ENCODE measurements at places on chromosomes 5 and 9.

GRCh38 chr5:181205761-181206649 lies 1.0 kb upstream of the TRIM7 start:
- peak; percentile 55 for DNase-seq

- DNase-seq = no peak
Observed at GRCh38 chr9:21750021-21750735, 52.3 kb upstream of the MTAP start.

DNA sequence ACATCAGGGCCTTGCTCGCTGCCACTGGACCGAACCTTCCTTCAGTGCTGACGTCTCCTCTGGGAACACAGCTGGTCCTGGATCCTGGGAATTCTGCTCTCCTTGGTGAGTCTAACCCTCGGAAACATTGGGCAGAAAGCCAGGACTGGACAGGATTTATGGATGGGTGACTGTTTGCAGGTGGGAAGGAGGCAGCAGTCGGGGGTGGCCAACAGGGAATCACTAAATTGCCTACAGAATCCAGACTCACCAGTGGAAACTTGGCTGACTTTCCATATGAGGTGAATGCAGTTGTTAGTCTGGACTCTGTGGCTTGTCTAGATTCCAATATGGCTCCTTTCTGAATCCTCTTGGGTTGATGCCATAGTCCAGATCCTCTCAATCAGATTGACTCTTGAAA lies 203.1 kb downstream of the SAXO1 start:
- DNase-seq = no peak

GRCh38 chr5:152606776-152607364 lies 201.8 kb upstream of the NMUR2 start:
- DNase-seq = no peak

DNA sequence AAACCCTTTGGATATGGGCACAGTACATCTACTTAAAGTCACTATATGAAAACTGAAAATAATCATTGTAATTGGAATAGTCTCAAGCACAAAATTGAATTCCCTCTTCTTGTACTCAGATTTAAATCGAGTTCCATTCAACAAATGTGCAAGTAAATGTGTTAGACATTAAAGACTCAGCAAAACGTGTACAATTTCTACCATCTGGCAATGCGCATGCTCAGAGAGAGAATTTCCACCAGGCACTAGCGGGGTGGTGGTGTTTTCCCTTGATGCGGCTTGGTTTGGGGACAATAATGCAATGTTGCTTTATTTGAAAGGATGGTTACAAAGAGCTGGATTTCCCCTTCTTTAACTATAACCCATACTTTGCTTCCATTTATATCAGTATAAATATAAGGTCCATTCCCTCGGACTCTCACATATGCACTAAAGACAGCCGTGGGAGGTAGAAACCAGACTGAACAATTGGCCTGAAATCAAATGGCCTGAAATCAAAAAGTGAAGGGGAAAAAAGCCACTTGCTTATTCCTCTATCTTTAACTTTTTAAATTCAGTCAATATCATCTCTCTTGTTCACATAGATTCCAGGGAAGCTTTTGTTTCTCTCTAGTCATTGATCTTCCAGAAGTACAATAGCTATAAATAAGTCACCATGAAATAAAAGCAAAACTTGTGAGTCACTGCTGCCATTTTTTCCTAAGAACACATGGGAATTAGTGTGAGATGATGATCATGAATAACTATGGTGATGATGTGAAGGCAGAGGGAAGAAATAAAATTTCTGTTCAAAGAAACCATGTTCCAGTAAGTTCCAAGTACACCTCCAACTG lies 59.2 kb downstream of the ADAMTS12 start:
- no peak for DNase-seq

GRCh38 chr9:73370053-73370452 lies 218.4 kb downstream of the ANXA1 start:
- DNase-seq = no peak

DNA sequence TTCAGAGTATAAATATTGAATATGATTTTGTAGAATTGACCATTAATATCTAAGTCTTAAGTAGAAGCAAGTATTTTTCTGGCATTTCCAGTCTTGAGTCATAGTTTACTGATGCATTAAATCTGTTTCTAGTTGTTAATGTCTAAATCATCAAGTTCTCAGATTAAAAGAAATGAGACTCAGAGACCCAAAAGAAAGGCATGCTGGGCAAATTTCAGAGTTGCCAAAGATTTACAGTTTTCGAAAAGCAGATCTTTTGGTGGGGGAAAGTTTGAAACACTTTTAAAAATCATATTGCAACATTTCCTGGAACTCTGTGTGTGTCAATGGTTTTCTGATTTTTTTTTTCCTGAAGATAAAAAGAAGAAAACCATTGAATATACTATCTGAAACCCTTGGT lies 60.9 kb downstream of the ANKRD55 start:
- DNase-seq = no peak

- DNase-seq = no peak
Observed at GRCh38 chr5:131067636-131068035, 97.4 kb downstream of the HINT1 start.

- DNase-seq = no peak
Observed at GRCh38 chr5:152527358-152528052, 122.4 kb upstream of the NMUR2 start.

DNA sequence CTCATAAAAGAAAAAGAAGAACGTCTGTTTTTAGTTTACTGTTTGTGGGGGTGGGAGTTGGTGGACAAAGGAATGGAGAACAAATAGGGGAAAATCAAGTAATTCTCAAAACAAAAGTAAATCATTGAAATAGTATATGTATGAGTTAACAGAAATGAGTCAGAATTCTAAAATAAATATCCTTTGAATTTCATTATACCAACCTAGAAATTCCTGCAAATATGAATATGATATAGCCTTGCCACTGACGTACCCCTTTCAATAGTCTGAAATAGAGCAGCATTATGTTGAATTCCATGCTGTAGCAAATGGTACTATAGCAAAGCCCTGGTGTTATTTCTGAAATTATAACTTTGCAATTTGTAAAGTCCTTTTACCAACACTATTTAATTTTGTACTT lies 29.6 kb upstream of the DTWD2 start:
- no peak for DNase-seq

DNA sequence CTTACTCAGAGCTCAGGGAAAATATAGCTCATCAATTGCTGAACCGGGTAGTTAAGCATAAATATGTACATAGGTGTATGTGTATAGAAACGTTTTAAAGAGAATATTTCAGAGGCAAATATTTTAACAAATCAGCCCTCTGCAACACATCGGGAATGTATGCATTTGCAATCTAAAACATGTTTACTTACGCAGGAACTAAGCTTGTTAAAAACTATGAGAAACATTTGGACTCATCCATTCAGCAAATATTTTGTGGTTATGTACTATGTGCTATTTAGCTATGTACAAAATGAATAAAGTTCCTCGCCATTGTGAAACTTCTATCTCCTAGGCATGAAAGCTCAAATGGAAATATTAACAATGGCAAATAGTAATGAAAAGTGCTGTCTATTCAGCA lies 469.9 kb downstream of the ARHGEF28 start:
- DNase-seq = no peak

GRCh38 chr9:137688725-137689124 lies 69.9 kb downstream of the EHMT1 start:
- DNase-seq = no peak

DNA sequence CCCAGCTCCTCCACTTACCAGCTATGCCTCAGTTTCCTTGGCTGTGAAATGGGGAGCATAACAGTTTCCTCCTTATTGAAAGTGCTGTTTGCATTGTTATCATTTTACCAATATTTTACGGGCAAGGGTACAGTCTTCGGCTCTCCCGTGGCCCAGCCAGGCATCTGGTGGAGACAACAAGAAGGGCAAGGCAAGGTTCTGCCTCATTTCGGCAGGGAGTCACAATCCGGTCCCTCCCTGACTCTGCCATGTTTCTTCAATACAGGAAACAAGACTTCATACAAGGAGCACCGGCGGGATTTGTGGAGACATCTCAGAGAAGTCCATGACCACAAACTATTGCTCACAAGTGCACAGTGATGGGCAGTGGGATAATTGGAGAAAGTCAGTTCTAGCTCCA lies 174.0 kb downstream of the FGF18 start:
- DNase-seq = no peak

GRCh38 chr5:92836855-92837755 lies 743.9 kb downstream of the NR2F1-AS1 start:
- no peak for DNase-seq

DNA sequence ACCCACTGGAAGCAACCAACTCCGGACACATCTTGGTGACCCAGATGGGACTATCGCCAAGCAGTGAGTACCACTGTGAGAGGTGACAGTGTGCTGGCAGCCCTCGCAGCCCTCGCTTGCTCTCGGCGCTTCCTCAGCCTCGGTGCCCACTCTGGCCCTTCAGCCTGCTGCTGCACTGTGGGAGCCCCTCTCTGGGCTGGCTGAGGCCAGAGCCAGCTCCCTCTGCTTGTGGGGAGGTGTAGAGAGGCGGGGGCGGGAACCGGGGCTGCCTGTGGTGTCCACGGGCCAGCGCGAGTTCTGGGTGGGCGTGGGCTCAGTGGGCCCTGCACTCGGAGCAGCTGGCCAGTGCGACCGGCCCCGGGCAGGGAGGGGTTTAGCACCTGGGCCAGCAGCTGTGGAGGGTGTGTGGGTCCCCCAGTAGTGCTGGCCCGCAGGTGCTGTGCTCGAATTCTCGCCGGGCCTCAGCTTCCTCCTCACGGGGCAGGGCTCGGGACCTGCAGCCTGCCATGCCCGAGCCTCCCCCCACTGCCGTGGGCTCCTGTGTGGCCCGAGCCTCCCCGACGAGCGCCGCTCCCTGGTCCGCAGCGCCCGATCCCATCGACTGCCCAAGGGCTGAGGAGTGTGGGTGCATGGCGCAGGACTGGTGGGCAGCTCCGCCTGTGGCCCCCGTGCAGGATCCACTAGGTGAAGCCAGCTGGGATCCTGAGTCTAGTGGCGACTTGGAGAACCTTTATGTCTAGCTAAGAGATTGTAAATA lies 78.5 kb upstream of the PLPP1 start:
- DNase-seq = no peak

DNA sequence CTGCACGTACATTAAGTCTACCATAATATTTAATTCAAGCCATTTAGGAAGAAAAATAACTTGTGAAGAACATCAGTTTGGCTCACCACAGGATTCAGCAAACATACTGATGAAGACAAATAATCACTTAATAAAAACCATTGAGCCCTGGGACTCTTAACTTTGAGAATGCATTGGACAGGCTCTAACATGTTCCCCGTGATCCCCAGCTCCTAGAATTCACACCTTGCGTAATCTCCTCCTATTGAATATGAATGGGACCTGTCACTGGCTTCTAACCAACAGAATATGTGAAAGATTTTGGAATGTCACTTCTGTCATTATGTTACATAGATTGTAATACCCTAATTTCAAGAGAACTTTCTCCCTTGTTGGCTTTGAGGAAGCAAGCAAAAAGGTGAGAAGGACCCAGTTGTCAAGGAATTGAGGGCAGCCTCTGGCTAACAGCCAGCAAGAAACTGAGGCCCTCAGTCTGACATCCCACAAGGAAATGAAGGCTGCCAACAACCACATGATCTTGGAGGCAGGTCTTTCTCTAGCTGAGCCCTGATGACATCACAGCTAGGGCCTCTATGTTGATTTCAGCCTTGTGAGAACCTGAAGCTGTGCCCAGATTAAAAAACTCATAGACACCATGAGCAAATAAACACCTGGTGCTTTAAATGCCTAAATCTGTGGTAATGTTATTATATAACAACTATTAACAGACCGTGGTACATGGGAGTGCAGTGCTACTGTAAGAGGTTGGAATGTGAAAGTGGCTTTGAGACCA lies 433.2 kb downstream of the SEMA5A start:
- DNase-seq = no peak

GRCh38 chr9:133334161-133334560 lies 1.8 kb downstream of the SURF6 start:
- no peak for DNase-seq

GRCh38 chr9:84748112-84748511 lies 78.6 kb downstream of the NTRK2 start:
- no peak for DNase-seq

DNA sequence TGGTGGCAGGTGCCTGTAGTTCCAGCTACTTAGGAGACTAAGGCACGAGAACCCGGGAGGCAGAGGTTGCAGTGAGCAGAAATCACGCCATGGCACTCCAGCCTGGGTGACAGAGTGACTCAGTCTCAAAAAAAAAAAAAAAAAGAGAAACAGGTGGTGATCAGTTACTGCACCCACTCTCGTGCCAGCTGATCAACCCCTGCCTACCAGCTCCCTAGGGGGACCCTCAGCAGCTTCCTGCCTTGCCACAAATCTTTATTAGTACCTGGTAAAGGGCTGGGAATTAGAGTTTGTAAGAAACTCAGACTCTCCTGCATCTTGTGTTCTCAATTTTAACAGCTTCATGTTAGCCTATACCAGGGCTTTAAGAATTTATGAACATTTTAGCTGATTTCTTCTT lies 914.9 kb downstream of the EFNA5 start:
- DNase-seq = no peak

- DNase-seq = no peak
Observed at GRCh38 chr5:1001406-1002270, 7.0 kb upstream of the NKD2 start.

DNA sequence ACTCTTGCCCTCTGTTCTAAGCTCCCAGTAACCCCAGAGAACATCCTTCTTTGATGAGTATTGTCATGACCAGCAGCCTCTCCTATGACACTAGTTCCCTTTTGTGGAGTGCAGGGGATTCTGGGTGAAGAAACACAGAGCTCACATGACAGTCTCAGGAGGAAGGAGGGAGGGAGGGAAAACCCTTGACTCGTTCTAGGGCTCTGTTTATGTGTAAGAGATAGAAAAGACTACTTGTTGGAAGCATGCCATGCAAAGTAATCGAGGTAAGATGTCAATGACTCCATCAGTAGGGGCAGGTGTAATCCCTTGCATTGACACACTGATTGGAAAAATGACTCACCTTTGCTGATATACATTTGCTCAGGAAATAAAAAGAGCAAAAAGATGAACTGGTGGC lies 190.2 kb upstream of the ELL2 start:
- DNase-seq = no peak

- no peak for DNase-seq
Observed at GRCh38 chr9:86046071-86046636, 53.2 kb downstream of the GOLM1 start.

DNA sequence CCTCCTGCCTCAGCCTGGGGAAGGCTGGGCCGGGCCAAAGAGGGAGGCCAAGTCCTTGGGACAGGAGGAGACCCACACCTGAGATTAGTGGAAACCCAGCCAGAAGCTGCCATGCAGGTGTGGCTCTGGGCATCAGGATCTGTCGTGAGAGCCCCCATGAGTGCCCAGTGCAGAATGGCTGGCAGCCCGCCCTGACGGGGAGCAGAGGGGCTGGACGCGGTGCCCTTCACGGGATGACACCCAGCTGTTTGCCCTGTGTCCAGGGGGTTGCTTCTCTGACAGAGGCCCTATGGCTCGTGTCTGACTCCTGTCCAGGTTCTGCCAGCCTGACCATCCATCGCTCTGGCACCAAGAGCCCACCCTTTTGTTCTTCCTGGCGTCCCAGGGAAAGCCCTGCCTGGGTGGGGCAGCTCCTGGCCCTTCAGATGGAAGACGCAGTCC lies 8.5 kb downstream of the DIPK1B start:
- no peak for DNase-seq

DNA sequence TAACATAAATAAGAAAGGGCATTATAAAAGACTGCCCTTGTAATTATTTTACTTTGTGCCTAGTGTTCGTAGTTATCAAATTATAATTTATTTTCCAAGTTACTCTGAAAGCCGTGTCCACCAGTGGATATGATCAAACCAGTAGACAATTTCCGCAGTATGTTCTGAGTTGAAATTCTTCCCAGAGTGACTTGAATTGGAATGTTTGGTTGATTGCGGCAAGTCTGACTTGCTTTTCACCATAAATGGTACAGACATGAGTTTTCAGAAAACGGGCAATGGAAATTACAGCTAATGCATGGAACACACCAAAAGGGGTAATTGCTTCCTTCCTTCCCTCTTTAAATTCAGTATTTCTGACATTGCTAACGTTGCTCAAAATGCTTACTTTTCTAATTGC lies 56.6 kb downstream of the CHSY3 start:
- no peak for DNase-seq

Measured in Right ventricle myocardium superior (tissue), 1 donor.